ENCODE measurements at places on chromosomes 6 and 20.
A peak's percentile ranks its signal among the peaks of the same experiment; 100 is the strongest.

DNA sequence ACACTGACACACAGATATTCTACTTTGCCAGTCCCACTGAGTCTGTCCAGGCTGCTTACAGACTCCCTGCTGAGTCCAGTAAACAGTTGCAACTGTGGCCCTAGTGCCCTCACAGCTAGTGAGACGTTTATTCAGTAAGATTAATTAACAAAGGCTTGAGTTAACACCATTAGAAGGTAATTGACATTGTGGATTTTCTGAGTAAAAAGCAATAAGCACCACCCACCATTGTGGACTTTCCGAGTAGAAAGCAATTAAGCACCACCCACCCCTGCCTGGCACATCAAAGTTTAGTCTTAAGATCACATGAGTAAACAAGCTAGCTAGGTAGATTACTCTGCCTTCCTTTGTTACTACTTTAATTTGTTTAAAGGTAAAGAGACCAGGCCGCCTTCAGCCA, 408.6 kb upstream of the IMPG1 start:
- DNase-seq = no peak

DNA sequence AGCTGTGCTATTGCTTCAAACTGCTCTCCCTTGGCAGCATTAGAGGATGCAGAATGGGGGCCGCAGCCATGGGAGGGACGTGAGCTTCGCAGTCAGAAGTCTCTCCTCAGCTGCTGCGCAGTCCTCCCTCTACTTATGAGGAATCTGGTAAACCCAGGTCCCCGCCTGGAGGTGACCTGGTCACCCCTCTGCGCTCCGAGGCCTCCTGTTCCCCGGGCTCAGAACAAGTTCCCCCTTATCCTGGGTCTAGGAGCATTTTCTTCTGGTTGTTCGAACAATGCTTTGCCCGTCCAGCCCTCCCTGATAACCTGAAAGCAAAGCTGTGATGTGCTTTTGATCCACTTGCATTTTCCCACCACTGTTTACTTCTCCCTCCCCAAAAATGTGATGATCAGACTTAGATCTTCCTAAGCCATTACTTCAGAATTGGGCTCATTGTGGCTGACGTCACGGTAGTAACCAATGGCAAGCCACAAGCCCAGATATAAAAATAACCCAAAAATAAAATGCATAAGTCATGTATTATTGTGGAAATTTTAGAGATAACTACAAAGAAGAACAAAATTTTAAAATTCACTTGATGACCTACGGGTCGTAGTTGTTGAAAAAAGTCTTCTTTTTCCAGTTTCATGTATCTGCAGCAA, 80.7 kb downstream of the SERAC1 start:
- no peak for DNase-seq

DNA sequence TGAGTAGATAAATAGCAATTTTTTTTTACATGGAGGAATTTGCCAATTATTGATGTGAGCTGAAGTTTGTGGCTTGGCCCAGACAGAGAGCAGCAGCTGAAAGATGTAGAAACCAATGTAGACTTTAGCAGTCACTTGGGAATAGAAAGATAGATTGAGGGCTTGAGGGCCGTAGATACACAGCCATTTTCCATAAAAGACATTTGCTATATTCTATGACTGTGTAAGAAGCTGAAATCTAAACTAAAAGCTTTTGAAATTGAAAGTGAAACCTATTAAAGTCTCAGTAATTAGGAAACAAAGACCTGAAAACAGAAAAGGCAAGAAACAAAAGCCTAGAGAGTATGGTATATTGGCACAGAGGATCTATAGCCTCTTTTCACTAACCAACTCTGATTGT, 332.7 kb downstream of the CENPW start:
- no peak for DNase-seq

- no peak for DNase-seq
These were observed 140.2 kb upstream of the MMS22L start for GRCh38 chr6:97423190-97423589.

DNA sequence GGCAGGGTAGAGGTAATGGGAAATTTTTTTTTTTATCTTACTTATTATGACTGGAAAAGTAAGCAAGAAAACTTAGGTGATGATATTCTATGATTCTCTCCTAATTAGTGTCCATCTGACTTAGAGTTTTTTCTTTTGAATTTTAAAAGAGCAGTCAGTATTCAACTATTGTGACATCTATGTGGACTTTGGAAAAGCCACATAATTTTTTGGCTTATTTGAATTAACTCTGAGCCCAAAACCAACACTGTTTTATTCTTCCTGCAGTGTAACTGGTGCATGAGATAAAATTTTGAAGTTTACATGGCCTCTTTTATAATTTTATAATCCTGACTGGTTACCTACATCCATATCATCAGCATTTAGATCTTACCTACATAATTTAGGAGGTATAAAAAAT, 619.7 kb downstream of the EPM2A start:
- no peak for DNase-seq

GRCh38 chr20:41437836-41438235, 71.2 kb upstream of the EMILIN3 start:
- no peak for DNase-seq

DNA sequence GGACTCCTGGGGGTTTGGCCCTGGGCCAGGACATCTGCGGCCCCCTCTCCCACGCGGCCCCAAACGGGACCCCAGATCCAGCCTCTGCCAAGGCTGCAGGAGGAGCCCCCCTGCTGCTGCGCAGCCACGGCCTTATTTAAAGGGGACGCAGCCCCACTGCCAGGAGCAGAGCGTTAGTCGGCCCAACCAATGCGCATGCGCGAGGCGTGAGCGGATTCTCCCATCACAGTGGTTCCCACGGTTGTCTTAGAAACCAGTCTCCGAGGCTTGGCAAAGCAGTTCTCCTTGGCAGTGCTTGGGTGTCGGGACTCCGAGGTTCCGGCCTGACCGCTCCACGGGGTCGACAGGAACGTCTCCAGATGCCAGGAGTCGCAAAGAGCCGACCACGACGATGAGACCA, 288.3 kb upstream of the ZNF337 start:
- DNase-seq = peak; percentile 34

- DNase-seq = no peak
These were observed 49.9 kb downstream of the CNR1 start for GRCh38 chr6:88116276-88116675.

DNA sequence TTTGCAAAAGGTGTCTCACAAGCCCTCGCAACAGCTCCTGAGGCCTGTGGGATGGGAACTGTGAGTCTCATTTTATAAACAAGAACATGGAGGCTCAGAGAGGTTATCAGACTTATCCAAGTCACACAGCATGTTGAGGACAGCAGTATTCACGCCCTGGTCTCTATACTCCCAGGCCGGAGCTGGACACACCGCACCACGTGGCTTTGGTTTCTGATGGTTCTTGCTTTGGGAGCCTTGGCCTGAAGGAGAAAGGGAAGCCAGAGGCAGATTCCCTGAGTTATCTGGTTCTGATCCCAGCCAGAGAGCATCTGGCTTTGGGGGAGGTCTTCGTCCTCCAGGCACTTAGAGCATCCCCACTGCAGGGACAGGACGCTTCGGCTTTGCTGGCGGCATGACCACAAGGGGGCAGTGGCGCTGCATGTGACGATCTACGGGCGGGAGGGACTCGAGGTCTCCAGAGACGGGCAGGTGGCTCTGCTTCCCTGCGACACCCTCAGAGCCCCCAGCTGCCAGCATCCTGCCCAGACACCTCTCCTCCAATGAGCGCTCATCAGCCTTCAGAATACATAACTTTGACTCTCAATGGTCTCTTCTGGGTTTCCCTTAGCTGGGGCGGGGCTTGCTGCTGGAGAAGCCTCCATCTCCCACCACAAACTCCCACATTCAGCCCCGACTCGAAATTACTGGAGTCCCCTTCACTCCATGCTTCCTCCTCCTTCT, 51.4 kb upstream of the SAYSD1 start:
- peak; percentile 91 for DNase-seq

DNA sequence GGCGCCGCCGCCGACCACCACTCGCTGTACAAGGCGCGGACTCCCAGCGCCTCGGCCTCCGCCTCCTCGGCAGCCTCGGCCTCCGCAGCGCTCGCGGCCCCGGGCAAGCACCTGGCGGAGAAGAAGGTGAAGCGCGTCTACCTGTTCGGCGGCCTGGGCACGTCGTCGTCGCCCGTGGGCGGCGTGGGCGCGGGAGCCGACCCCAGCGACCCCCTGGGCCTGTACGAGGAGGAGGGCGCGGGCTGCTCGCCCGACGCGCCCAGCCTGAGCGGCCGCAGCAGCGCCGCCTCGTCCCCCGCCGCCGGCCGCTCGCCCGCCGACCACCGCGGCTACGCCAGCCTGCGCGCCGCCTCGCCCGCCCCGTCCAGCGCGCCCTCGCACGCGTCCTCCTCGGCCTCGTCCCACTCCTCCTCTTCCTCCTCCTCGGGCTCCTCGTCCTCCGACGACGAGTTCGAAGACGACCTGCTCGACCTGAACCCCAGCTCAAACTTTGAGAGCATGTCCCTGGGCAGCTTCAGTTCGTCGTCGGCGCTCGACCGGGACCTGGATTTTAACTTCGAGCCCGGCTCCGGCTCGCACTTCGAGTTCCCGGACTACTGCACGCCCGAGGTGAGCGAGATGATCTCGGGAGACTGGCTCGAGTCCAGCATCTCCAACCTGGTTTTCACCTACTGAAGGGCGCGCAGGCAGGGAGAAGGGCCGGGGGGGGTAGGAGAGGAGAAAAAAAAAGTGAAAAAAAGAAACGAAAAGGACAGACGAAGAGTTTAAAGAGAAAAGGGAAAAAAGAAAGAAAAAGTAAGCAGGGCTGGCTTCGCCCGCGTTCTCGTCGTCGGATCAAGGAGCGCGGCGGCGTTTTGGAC, 2.0 kb downstream of the SOX4 start:
- DNase-seq = no peak

DNA sequence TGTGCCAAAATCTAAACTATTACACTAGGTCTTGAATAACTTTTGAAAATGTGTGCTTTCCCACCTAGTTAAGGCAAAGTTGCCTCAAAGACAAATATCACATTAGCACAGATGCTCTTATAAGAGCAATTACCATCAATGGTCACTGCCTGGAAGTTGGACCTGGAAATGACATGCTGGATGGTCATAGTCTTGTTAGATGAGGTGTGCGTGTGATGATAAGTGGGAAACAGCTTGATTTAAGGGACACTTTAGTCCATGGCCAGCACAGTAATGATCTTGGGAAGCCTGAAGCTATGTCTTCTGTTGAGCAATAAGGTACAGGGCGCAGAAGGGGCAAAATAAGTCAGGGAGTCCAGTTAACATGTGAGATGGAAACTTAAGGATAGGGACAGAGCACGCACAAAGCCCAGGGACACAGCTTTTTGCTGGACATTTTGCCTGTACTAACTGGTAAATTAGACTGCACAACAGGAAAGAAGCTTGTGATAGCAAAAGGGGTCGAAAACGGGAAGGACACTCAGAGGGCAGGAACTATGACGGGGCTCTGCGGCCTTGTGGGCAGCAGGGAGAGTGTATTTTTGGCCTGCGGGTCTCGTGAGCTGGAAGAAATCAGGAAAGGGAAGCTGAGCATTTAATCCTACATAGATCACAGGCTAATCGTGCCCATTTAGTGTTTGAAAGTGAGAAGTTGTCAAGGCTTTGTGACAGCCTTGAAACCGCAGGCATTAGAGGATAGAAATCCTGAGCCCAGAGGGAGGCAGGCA, 66.7 kb upstream of the BMP2 start:
- DNase-seq = no peak

- no peak for DNase-seq
These were observed 724 bp upstream of the CUL7 start for GRCh38 chr6:43054206-43054943.

DNA sequence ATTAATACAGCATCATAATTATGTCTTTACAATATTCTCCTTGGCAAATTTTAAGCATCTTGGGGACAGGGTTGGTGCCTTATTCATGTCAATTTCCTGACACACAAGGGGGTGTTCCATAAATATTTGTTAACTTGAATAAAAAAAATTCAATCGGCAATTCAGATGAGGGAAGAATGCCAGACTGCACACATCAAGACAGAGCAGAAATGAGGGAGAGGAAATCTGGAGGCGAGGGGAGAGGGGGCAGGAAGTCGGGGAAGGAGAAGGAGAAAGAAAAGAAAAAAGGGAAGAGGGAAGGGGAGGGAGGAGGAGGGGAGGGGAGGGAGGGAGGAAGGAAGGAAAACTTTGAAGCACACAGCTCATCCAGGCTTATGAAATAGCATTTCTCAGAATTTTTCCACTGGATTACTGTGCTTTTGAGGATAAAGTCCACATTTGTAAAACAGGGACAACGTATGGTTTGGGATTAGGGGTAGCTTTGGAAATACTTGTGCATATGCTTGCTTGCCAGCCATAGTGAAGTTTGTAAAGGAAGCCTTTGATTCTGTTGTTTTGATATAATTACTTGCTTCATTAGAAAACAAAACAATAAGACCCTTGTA, 362.1 kb downstream of the SAMD5 start:
- peak; percentile 34 for DNase-seq

DNA sequence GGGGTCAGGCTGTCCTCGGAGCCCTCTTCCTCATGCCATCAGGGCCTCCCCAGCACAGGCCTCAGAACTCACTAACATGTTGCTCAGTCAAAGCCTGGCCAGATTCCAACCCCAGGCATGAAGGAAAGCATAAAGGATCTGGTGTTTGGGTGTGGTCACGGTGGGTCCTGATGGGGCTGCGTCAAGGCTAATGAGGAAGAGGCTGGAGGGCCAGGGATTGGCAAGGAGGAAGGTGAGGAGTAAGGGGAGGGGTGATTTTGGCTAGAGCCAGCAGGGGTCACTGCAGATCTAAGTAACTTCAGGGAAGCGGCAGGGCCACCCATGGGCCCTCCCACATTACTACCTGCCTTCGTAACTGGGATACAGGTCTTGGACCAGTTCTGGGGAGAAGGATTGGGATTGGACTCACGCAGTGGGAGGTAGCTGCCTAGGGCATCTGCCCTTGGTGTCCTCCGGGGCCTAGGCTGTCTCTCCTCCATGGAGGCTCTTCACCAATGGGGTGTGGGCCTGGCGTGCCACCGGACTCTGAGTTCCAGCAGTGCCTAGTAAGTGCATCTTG, 36.2 kb upstream of the MRPS18A start:
- peak; percentile 40 for DNase-seq

DNA sequence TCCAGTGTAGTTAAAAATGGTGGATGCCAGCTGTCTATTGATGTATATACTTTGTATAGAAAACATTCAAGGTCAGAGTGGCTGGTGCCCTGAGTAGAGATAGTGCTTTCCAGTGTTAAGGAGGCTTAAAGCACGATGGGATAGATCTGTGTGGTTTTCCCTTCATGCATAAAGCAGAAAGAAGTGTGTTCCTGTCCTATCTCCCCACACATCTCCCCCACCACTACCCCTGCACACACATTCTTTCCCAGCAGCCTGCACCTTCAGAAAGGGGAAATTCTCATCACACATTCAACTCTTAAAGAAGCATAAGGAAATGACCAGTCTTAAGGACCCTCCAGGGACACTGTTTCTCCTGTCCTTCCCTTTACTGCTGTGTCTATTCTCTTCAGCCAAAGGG, 221.7 kb upstream of the TAB2 start:
- no peak for DNase-seq

- no peak for DNase-seq
These were observed 255.4 kb downstream of the OGFRL1 start for GRCh38 chr6:71544028-71544427.

GRCh38 chr6:2147766-2148448, 97.5 kb downstream of the GMDS start:
- no peak for DNase-seq

GRCh38 chr20:3146732-3147341, 12.8 kb downstream of the FASTKD5 start:
- DNase-seq = no peak

GRCh38 chr6:3368685-3369084, 88.2 kb downstream of the SLC22A23 start:
- DNase-seq = no peak

GRCh38 chr20:48431653-48432493, 395.9 kb downstream of the PREX1 start:
- no peak for DNase-seq
